ENCODE measurements at places on chromosomes 11 and 22. TPM values are rescaled to one million over a fixed set of nuclear protein-coding genes. Genes with fewer than 3 reads are reported as not detected.

Gene APOL6
- total RNA-seq, result 95.4 TPM

Gene RAG2
- not detected for total RNA-seq

Gene GNAZ
- total RNA-seq, result 16.2 TPM

Gene USP2
- 0.49 TPM for total RNA-seq

Gene MS4A3
- total RNA-seq, result not detected

Gene TMEM126A
- total RNA-seq, result 71.9 TPM

Gene FOLR2
- 75.9 TPM for total RNA-seq

Gene OR52E8
- not detected for total RNA-seq

Gene SULT4A1
- total RNA-seq, result not detected

Gene ELFN2
- total RNA-seq, result not detected

Gene OR52H1
- not detected for total RNA-seq

Gene B4GALNT4
- total RNA-seq, result 0.22 TPM

Gene SCGB1D2
- total RNA-seq, result not detected

Gene HDHD5
- 23.0 TPM for total RNA-seq

Gene RASSF7
- 7.6 TPM for total RNA-seq

Gene SCGB1A1
- not detected for total RNA-seq

Gene OR52A1
- not detected for total RNA-seq

Gene IL18
- total RNA-seq, result 81.6 TPM

Gene RIMBP3C
- 0.19 TPM for total RNA-seq

Gene GDPD4
- not detected for total RNA-seq

Gene BACE1
- total RNA-seq, result 17.4 TPM

Gene NFAM1
- total RNA-seq, result 2.6 TPM

Gene PANX3
- total RNA-seq, result not detected

Gene FANCF
- total RNA-seq, result 2.8 TPM

Gene TPP1
- 44.8 TPM for total RNA-seq

Gene LUZP2
- 0.38 TPM for total RNA-seq

Gene EHF
- not detected for total RNA-seq

Gene KCNA4
- 5.5 TPM for total RNA-seq

Gene HBG1
- total RNA-seq, result not detected

Gene RBFOX2
- 53.0 TPM for total RNA-seq

Gene MISFA
- 5.3 TPM for total RNA-seq

Gene MS4A8
- total RNA-seq, result not detected

Gene FADS3
- total RNA-seq, result 322 TPM

Gene DRD2
- not detected for total RNA-seq

Gene SLC22A8
- not detected for total RNA-seq

Gene WBP2NL
- total RNA-seq, result 1.5 TPM

Gene OR52I2
- not detected for total RNA-seq

Gene OR51E2
- 0.33 TPM for total RNA-seq

Gene MYRF
- 0.33 TPM for total RNA-seq

Gene PRG3
- not detected for total RNA-seq

Gene BCO2
- total RNA-seq, result 5.8 TPM

Data from subcutaneous adipose tissue (tissue), 4 donors.